ENCODE measurements at places on chromosomes 6 and 20.

GRCh38 chr6:41182069-41183034, 18.6 kb downstream of the TREML2 start:
- DNase-seq, result peak; percentile 87

DNA sequence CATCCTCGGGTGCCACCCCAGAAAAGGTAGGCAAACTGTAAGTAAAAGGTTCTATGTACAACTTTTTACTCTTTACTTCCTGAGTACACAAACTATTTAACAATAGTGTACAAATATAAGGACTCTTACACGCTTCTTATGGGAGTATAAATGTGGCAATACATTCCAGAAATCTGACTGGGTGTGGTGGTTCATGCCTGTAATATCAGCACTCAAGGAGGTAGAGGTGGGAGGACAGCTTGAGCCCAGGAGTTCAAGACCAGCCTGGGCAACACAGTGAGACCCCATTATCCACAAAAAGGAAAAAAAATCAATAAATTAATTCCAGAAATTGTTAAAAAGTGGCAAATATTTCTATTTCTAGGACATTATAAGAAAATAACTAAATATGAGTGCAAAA, 48.9 kb downstream of the PIGU start:
- DNase-seq, result no peak

GRCh38 chr6:111031151-111031550, 49.3 kb downstream of the RPF2 start:
- DNase-seq, result no peak

GRCh38 chr20:25197183-25197869, 1.8 kb downstream of the ENTPD6 start:
- DNase-seq, result no peak

GRCh38 chr6:53924277-53924676, 129.5 kb downstream of the LRRC1 start:
- DNase-seq, result no peak

DNA sequence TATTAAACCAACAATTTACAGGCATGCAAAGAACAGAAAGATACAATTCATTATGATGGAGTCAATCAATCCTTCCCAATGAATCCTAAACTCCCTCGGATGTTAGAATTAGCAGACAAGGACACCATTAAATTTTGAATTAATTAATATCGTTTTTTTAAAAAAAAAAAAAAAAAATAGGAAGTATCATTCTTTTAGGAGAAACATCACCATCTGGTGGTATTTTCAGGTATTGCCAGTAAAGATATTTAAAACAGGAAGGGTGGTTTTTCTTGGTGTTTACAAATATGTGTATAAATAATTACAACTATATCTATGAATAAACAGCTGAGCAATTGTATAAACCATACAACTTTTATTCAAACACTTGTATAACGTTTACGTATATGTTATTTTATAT, 564.4 kb downstream of the HAO1 start:
- peak; percentile 6 for DNase-seq
